IMR-90 (cell line): ENCODE measurements at places on chromosomes 2 and 18.

DNA sequence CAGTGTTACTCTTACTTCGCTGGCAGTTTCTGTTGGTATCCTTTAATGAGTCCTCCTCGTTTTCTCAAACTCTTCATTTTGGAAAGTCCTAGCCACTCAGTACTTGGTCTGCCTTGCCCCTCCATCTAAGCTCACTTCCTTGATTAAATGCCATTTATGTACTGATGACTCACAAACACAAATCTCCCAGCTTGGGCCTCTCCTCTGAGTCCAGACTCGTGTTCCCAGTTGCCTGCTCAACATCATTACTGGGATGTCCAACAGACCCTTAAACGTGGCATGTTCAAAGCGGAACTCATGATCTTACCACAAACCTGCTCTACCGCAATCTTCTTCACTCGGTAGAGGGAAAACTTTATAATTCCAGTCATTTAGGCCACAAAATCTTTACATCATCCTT, 13.8 kb upstream of the CCDC68 start:
- H3K4me1 ChIP-seq = peaks cover 6% of the 10 kb centered on the region; the same call in 1 of the 2 replicates
- no peak overlapping the region for H3K27ac ChIP-seq
- no peak overlapping the region for H3K4me3 ChIP-seq

DNA sequence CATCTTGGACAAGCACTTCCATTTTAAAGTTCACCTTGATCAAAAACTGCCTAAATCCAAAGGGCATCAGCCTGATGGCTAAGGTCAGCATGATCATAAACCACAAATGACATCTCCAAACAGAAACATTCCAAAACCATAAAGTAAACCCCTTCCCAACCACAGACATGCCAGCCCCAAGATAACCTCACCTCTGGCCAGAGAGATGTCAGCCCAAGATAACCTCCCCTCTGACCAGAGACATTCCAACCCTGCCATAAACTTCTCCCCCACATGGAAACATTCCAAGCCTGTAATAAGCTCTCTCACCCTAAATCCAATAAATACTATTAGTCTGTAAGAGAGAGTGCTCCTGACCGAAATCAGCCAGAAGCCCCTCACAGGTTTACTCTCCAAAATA, 18.6 kb upstream of the MARCO start:
- H3K27me3 ChIP-seq = no peaks in the 10 kb centered on the region
- H3K4me3 ChIP-seq = no peak overlapping the region
- H3K4me1 ChIP-seq = no peaks in the 10 kb centered on the region
- H3K36me3 ChIP-seq = no peaks in the 10 kb centered on the region
- H3K27ac ChIP-seq = no peak overlapping the region

DNA sequence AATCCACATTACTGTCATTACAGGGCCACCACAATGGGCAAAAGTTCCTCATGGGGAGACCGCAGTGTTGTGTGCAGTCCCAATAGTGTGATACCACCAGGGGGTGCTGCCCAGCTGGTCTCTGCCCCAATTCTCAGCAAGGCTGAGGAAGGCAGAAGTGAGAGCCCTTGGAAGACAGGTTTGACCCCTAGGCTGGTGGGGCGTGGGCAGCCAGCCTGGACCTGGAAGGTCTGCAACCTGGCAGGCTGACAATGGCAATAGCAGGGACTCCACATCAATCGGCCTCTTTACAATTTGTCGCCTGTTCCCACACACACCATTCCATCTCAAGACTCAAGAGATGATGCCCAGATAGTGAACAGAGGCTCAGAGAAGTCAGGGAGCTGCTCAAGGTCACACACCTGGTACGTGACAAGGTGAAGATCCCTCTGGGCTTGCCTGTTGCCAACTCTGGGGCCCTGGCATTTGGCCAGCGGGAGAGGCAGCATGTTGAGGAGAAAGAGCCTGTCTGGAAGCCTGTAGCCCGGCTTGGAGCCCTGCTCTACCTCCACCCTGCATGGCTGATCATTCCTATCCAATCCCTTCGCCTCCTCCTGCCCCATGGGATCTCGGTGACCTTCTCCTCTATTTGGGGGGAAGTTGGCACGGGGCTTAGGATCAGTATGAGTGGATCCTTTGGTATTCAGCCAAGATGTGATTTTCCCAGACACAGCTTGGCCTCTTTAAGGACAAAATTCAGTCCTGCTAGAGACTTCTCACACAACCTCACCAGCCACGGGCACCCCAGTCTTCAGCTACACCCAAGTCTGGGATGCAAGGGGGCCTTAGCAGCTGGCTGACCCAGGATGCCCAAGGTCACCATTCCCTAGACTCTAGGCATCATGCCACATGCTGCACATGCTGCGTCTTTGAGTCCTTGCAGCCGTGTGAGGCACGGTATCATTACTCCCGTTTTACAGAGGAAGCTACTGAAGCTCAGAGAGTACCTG, 2.9 kb upstream of the ATOH8 start:
- H3K4me1 ChIP-seq = peaks cover 14% of the 10 kb centered on the region
- H3K36me3 ChIP-seq = no peaks in the 10 kb centered on the region
- H3K27ac ChIP-seq = no peak overlapping the region
- no peak overlapping the region for H3K4me3 ChIP-seq
- DNase-seq = peak; percentile 58
- no peaks in the 10 kb centered on the region; the same call in 1 of the 2 replicates for H3K27me3 ChIP-seq

GRCh38 chr2:236254001-236254400, 10.2 kb downstream of the ASB18 start:
- H3K27ac ChIP-seq = no peak overlapping the region
- no peak overlapping the region for H3K4me3 ChIP-seq
- peaks cover 5% of the 10 kb centered on the region for H3K27me3 ChIP-seq
- DNase-seq = no peak
- H3K4me1 ChIP-seq = no peaks in the 10 kb centered on the region

DNA sequence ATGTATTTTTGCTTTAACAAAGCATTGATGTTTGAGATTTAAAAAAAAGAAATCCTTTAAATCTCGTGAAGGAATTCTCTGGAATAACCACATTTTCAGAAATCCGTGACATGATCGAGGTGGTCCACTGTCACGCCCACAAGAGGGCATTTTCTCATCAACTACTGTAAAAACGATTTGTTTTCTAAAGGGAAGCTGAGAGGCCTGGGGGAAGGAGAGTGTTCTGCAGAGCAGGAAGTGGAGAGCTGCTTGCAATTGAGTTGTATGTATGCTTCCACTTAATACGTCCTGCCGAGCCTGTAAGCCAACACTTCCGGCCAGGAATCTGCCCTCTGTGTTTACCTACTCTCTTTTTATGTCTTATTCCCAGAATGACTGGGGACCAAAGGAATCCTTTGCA, 19.4 kb downstream of the KLHL29 start:
- H3K27ac ChIP-seq = peak overlapping the region; percentile 70; the same call in 1 of the 2 replicates
- no peaks in the 10 kb centered on the region for H3K27me3 ChIP-seq
- H3K36me3 ChIP-seq = no peaks in the 10 kb centered on the region
- H3K4me1 ChIP-seq = peaks cover 6% of the 10 kb centered on the region
- H3K4me3 ChIP-seq = no peak overlapping the region
- DNase-seq = peak; percentile 91

DNA sequence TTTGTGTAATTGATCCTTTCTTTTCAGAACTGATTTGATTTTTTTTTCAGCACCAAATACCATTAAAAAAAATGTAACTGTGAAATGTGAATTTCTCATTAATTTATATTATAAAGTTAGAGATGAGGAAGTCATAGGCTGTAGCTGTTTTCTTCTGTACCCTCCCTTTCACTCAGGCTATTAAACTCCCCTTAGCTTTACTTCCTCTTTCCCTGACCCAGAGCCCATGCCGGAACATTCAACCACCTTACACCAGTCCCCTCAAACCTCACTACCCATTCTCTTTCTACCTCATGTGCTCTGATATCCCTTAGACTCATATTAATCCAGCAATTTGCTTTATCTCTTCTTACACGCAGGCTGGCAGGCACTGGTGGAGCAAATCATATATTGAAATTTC, 12.4 kb downstream of the GALNT5 start:
- peaks cover 3% of the 10 kb centered on the region for H3K36me3 ChIP-seq
- H3K4me3 ChIP-seq = no peak overlapping the region
- DNase-seq = no peak
- no peaks in the 10 kb centered on the region for H3K27me3 ChIP-seq
- H3K4me1 ChIP-seq = peaks cover 4% of the 10 kb centered on the region

GRCh38 chr2:232633413-232634205, at the start of gene EFHD1:
EFHD1 (plus strand) TSS chr2:232633604; CDS start chr2:232633705, 101 bp downstream.
- H3K27ac ChIP-seq = no peak within 1 kb of the TSS
- H3K4me1 ChIP-seq = no peaks in the 10 kb centered on the region
- DNase-seq = peak; percentile 34
- no peaks in the 10 kb centered on the region for H3K36me3 ChIP-seq

- no peaks in the 10 kb centered on the region for H3K4me1 ChIP-seq
- no peaks in the 10 kb centered on the region for H3K36me3 ChIP-seq
Measured at GRCh38 chr2:221025398-221025797, 546.7 kb downstream of the EPHA4 start.

DNA sequence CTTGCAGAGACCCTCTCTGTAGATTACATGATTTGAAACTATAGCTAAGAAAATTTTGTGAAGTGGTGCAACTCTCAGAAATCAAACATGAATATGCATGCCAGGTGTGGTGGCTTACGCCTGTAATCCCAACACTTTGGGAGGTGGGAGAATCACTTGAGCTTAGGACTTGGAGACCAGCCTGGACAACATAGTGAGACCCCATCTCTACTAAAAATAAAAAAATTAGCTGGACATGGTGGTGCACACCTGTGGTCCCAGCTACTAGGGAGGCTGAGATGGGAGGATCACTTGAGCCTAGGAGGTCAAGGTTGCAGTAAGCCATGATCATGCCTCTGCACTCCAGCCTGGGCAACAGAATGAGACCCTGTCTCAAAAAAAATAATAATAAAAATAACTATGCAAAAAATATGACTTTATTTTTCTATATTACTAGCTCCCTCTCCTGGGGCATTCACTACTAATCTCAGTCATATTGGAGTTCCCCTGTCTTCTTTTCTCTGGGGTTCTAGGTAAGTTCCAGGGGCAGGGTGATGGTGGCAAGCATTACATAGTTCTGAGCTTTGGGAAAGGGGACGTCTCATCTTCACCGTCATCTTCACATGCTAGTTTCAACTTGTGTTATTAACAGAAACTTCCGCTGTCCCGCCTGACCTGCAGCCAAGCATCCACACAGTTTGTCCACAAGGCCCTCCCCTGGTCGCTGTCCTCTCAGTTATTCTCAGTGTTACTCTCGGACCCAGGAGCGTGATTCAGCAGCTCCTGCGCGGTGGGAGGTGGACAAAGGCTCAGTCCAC, 96.8 kb upstream of the MBOAT2 start:
- H3K36me3 ChIP-seq = no peaks in the 10 kb centered on the region
- H3K4me1 ChIP-seq = peaks cover 17% of the 10 kb centered on the region
- DNase-seq = no peak

GRCh38 chr2:46469116-46469515, 10.2 kb upstream of the TMEM247 start:
- H3K4me3 ChIP-seq = no peak overlapping the region
- H3K27ac ChIP-seq = no peak overlapping the region
- no peaks in the 10 kb centered on the region for H3K4me1 ChIP-seq
- no peaks in the 10 kb centered on the region for H3K27me3 ChIP-seq
- peak; percentile 48 for DNase-seq
- H3K36me3 ChIP-seq = no peaks in the 10 kb centered on the region

DNA sequence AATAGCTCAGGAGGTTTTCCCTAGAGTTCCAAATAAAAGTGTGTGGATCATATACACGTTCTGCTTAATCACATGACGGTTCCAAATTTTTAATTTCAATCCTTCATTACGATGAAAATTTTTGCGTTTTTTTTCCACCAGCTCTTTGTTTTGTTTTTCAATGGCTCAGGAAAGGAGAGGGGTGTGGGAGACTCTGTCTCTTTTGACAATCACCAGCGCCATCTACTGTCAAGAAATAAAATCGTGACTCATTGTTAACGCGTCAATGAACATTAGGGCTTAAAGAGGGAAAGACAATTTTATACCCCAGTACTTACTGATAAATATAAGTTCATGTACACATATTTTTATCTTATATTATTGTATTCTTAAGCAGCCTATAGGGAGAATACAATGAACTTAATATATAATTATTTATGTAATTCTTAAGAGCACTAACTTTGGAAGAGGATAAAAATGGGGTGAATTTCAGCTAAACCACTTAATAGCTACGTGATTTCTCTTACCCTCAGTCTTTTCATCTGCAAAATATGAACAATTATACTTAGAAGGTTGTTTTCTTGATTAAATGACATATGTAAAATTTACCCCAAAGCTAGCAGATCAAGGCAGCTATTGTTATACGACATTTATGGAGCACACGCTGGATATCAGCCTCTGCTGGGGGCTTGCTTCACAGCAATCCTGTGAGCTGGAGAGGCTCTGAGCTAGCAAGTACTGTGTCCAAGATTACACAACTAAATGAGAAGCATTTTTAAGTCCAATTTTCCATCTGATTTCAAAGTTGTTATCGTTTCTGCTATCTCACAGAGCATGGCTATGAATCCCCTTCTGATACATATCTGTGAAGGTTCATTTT, 47.4 kb upstream of the RMDN2 start:
- no peak overlapping the region for H3K27ac ChIP-seq
- no peaks in the 10 kb centered on the region for H3K4me1 ChIP-seq
- H3K36me3 ChIP-seq = no peaks in the 10 kb centered on the region
- DNase-seq = peak; percentile 68

DNA sequence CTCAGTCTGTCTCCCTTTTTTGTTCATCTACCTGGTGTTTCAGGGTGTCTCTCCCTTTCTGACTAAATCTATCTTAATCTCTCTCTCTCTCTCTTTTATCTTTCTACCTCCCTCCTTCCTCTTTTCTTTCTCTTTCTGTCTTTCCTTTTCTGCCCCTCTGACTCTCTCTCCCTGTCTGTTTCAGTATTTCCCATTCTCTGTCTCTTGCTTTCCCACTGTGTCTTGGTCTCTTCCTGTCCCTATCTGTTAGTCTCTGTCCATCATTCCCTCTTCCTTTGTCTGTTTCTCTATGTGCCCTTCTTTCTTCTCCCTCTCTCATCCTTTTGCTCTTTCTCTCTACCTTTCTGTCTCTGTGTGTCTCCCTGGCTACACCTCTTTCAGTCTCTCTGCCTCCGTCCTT, 56.7 kb downstream of the R3HDM1 start:
- no peak for DNase-seq
- peaks cover 3% of the 10 kb centered on the region for H3K4me1 ChIP-seq
- H3K36me3 ChIP-seq = no peaks in the 10 kb centered on the region
- no peaks in the 10 kb centered on the region for H3K27me3 ChIP-seq
- no peak overlapping the region for H3K27ac ChIP-seq

GRCh38 chr2:42053791-42054701, 6.2 kb downstream of the PKDCC start:
- H3K36me3 ChIP-seq = peaks cover 81% of the 10 kb centered on the region
- no peaks in the 10 kb centered on the region for H3K27me3 ChIP-seq
- peak overlapping the region; percentile 70 for H3K27ac ChIP-seq
- peaks cover 41% of the 10 kb centered on the region for H3K4me1 ChIP-seq
- DNase-seq = no peak

GRCh38 chr2:29317077-29317517, 201.9 kb downstream of the CLIP4 start:
- H3K27ac ChIP-seq = no peak overlapping the region
- no peaks in the 10 kb centered on the region for H3K36me3 ChIP-seq
- peaks cover 36% of the 10 kb centered on the region for H3K27me3 ChIP-seq
- no peak for DNase-seq

GRCh38 chr2:38430196-38430595, 53.1 kb upstream of the ATL2 start:
- H3K27me3 ChIP-seq = peaks cover 39% of the 10 kb centered on the region
- H3K36me3 ChIP-seq = no peaks in the 10 kb centered on the region
- DNase-seq = no peak
- H3K4me3 ChIP-seq = no peak overlapping the region
- H3K27ac ChIP-seq = no peak overlapping the region
- no peaks in the 10 kb centered on the region for H3K4me1 ChIP-seq
